Glomerular endothelial cell (primary cell): ENCODE measurements at places on chromosomes 11 and 22.

DNA sequence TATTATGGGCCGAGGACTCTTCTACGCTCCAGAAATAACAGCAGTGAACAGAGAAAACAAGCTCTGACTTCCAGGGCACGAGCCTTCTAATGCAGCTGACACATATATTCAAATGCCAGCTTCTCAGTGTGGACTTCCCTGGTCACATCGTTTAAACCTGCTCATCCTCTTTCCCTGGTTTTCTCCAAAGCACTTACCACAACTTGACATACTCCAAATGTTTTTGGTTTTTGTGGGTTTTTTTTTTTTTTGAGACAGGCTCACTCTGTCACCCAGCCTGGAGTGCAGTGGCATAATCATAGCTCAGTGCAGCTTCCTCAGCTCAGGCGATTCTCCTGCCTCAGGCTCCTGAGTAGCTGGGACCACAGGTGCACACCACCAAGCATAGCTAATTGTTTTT, 105.5 kb downstream of the MICAL3 start:
- no peak for DNase-seq

DNA sequence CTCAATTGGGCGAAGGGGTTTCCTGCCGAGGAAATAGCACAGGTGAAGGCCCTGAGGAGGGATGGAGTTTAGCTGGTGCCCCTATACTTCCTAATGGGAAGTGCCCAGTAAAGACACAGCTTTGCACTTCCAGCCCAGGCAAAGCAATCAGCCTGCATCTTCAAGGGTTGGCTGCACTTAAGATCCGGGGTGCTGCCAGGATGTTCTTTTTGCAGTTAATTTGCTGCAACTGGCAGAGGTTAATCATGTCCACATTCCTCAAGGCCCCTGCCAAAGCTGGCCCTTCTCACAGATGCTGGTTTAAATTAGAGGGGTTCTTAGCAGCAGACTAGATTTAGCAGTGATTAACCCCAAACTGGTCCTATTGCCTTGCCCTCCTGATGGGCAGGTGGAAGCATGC, 137.7 kb upstream of the NAV2 start:
- DNase-seq = no peak

GRCh38 chr11:11491589-11491988, 130.2 kb downstream of the GALNT18 start:
- DNase-seq = no peak

DNA sequence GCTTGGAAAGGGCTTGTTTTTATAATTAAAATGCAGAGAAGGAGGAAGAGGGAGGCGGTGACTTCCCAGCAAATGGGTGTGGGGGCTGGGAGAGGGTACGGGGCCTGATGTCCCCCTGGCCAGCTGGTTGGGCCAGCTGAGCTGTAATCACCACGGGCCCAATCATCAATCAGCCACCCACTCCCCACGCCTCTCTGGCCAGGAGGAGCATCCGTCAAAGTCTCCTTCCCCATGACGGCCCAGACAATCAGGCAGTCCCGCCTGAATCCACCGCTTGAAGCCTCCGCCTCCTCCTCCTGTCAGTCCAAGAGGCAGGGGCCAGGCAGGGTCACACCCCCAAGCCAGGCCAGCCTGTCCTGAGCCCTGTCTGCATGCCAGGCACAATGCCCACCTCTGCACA, 13.3 kb upstream of the CABP7 start:
- DNase-seq = no peak

- no peak for DNase-seq
These were observed 2.4 kb downstream of the LARGE1 start for GRCh38 chr22:33917744-33918406.
